Stimulated activated CD4-positive, alpha-beta T cell treated with anti-CD3 and anti-CD28 coated beads, TNF-alpha, amount 100 ng/mL, for 1 hour (primary cell): ENCODE measurements at places on chromosomes 6 and 20.

GRCh38 chr6:30743099-30744053, 889 bp upstream of the FLOT1 start:
- no peak for DNase-seq

DNA sequence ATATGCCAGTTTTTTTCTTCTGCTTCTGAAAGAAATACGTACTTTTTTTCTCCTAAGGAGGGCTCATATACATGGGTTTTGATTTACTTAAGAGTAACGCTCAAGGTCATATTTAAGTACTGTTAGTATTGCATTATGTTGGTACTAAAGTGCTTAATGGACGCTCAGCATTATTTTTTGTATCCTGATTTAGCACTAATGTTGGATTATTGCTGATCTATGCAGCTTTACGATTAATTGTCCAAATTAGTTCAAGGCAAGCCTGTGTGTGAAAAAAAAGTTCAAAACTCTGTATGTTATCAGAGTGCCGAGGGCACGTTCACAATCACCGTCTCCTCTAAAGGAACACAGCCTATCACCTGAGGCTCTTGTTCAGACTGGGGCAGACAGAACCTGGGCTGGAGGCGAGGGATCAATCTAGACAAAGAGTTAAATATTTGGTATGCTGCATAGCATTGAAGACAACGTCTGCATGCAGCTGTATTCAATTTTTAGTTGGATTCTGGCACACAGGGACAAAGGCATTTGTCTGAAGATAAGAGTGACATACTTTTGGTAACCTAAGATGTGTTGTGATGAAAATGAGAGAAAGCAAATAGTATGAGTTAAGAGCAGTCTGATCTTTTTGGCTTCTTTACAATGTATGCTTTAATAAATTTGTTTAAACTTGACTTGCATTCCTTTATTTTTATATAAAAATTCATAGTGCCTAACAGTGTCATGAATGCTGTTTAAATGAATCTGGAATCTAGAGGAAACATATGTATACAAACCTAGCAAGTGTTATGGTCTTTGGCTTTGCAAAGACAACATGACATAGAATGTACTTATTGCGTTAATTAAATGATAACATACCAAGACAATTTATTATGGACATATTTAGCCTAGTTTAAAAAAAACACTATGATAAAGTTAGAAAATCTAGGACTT, 341.2 kb downstream of the SAMD5 start:
- DNase-seq, result no peak

- DNase-seq, result peak; percentile 12
Observed at GRCh38 chr6:7243179-7243981, 69.6 kb downstream of the SSR1 start.

GRCh38 chr20:50655311-50655880, 35.9 kb downstream of the RIPOR3 start:
- DNase-seq, result no peak
